ENCODE measurements at places on chromosomes 1 and 21. TPM values are rescaled to one million over a fixed set of nuclear protein-coding genes. Genes with fewer than 3 reads are reported as not detected.

GRCh38 chr1:50393522-50394120 lies 29.6 kb downstream of the DMRTA2 start:
- no peak for DNase-seq

- no peak for DNase-seq
Observed at GRCh38 chr1:215376544-215377264, 190.4 kb upstream of the KCTD3 start.

Gene CELF3
- total RNA-seq = not detected

DNA sequence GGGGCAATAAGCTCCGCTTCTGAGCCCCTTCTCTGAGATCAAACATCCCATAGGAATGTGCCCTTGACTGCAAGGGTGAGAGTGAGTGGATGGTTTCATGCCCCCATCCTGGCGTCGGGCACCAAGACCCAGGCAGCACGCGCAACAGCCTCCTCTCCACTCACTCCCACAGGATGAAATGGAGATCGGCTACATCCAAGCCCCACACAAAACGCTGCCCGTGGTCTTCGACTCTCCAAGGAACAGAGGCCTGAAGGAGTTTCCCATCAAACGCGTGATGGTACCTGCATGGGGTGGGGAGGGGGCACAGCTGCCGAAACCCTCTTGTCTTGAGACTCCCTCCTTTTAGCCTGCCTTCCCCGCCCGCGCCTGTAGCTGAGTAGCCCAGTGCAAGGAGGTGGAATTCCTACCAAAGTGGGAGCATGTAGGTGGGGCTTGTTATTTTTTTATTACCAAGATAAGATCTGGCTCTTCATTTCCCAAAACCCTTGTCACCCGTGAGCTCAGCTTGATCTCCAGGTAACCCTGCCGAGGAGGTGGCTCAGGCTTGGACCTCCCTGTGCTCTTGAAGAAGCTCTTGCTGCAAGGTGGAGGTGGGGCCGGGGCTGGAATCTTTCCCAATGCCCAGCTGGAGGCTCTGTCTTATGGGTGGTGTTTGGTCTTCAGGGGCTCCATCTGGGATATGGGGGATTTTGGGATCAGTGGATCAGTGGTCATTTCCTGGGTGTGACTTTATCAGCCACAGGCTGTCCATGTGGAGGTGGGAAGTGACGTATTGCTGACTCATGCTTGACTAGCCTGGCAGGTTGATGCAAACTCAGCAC lies 24.0 kb upstream of the PADI6 start:
- DNase-seq = no peak

- DNase-seq = peak; percentile 11
Observed at GRCh38 chr1:1428174-1428573, 7.1 kb upstream of the ANKRD65 start.

GRCh38 chr1:89930579-89930978 lies 64.3 kb upstream of the ZNF326 start:
- DNase-seq = no peak

DNA sequence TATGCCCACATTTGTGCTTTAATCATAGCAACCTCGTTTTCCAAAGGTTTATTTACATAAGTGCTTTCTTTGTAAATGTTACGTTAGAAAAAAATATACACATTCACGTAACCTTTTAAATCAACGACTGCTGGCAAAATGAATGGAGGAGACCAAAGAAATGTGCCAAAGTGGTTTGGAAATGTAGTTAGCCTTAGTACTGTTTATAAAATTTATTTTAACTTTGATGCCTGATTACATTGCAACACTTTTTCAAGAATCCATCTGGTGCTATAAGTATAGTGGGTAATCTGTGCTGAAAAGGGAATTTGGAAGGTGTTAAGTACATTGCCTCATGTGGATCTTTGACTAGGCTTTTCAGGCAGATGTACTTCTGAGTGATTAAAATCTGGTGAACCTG lies 108.9 kb downstream of the IFI44 start:
- no peak for DNase-seq

Data from B cell (primary cell).